ENCODE measurements at places on chromosomes 5 and 9. TPM values are rescaled to one million over a fixed set of nuclear protein-coding genes. Genes with fewer than 3 reads are reported as not detected.

PCDHA2 gene
- not detected for polyA plus RNA-seq

KCNIP1 gene
- polyA plus RNA-seq, result 148 TPM

NMUR2 gene
- not detected for polyA plus RNA-seq

TMEM161B gene
- 36.2 TPM for polyA plus RNA-seq

TAS2R1 gene
- polyA plus RNA-seq, result not detected

UNC5A gene
- polyA plus RNA-seq, result not detected

QRFP gene
- not detected for polyA plus RNA-seq

DENND1A gene
- polyA plus RNA-seq, result 7.1 TPM

SLC34A3 gene
- not detected for polyA plus RNA-seq

AK8 gene
- polyA plus RNA-seq, result 0.77 TPM

SLC45A2 gene
- polyA plus RNA-seq, result not detected

GLT6D1 gene
- not detected for polyA plus RNA-seq

DMRT3 gene
- not detected for polyA plus RNA-seq

ZFP2 gene
- polyA plus RNA-seq, result 4.6 TPM

Measured in Purkinje cell (primary cell).